ENCODE measurements at places on chromosomes 16 and 17.

GRCh38 chr17:18006495-18007239 lies 32.3 kb downstream of the ATPAF2 start:
- DNase-seq: no peak

DNA sequence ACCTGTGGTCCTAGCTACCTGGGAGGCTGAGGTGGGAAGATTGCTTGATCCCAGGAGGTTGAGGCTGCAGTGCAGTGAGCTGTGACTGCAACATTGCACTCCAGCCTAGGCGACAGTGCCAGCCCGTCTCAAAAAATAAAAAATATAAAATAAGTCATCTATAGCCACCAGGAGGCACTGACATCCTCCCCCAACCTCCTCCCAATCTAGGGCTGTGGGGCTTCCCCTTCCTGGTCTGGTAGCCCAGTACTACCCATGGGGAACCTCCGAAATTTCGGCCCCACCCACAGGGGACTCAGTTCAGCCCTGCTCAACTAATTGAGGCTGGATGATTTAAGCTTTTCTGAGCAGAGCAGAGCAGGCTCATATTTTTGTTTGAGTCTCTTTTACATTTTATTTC lies 3.2 kb downstream of the ZSCAN10 start:
- no peak for DNase-seq

GRCh38 chr16:337437-337836 lies 15.1 kb downstream of the AXIN1 start:
- DNase-seq: no peak

GRCh38 chr16:48109475-48109874 lies 46.3 kb downstream of the ABCC12 start:
- DNase-seq: no peak

GRCh38 chr17:60602385-60602742 lies 2.4 kb downstream of the PPM1D start:
- DNase-seq: no peak

DNA sequence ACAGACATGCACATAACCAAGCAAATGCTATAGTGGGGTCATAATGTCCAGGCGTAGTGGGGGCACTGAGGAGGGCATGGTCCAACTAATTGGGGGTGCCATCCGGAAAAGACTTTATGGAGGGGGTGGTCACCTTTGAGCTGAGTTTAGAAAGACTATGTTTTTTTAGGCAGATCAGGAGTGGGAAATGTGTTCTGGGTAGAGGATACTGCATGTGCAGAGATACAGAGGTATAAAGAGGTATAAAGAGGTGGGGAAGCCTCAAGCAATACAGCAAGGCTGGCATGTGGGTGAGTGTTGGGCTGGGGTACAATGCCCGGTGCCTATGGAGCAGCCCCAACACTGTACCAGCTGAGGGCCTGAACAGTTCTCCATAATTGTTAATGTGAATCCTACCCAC lies 53.1 kb downstream of the SPACA3 start:
- no peak for DNase-seq

- DNase-seq: no peak
Measured at GRCh38 chr17:43779145-43780125, 658 bp upstream of the DUSP3 start.
